ENCODE measurements at places on chromosomes 7 and 10.

- no peak for DNase-seq
These were observed 87.2 kb downstream of the ABCC2 start for GRCh38 chr10:99869581-99870122.

DNA sequence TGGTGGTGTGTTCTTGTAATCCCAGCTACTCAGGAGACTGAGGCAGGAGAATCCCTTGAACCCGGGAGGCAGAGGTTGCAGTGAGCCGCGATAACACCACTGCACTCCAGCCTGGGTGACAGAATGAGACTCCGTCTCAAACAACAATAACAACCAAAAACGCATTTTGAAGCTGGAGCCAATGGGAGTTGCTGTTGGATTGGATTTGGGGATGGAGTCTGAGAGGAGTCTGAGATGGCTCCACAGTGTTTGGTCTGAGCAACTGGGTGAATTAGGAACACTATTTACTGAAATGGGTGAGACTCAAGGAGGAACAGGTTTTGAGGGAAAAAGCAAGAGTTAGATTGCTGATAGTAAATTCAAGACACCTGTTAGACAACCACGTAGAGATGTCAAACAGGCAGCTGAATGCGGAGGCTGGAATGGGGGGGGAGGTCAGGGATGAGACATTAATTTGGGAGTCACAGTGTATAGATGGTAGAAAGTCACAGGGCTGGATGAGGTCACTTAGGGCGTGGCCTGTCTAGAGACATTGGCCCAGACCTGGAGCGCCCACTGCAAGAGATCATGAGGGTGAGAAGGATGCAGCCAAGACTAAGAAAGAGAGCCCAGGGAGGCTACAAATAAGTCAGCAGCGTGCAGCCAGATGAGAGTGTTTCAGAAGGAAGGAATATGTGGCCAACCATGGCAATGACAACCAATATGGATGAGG is 56.4 kb downstream of the CYCS start:
- DNase-seq = no peak

GRCh38 chr10:11178606-11179515 is 161.2 kb downstream of the CELF2 start:
- DNase-seq = no peak

DNA sequence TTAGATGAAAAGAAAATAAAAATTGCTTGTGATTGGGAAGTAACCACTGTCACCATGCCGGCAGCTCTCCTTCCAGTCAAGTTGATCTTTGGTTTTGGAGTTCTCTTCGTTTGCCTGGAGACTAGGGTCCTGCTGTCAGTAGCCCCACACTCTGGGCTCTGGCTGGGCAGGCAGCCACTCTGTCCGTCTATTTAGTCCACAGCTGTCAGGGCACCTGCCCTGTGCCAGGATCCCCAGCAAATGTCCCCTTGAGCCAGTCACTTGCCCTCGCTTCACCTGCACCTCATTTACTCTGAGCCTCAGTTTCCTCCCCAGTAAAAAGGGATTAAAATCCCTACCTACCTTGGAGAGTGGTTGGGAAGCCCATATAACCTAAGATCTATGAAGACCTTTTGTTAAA is 55.5 kb downstream of the PAX2 start:
- no peak for DNase-seq

DNA sequence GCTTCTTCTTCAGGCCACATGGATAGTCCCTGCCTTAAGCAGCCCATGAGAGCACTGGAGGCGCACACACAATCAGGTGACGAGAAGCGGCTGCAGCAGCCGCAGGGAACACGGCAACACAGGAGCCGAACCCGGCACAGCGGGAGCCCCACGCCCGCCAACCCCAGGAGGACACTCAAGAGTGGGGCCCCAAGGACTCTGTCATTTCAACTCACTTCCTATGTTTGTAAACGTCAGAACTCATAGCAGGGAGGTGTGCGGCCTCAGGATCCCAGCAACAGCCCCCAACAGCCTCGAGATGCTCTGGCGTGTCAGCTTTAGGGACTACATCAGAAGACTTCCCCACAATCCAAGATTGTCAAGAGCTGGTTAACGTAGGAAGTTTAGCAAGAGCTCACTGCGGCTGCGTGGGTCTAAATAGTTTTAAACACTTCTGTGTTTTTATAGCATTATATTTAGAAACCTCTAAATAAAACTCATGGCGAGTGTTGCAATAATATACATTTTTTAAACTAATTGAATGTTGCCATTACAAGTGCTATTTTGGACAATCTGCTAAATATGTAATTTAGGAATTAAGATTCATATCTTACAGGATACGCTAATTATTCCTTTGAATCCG is 123.4 kb downstream of the MAD1L1 start:
- no peak for DNase-seq

GRCh38 chr10:122490268-122490667 is 28.9 kb downstream of the HTRA1 start:
- DNase-seq = no peak

GRCh38 chr10:36722777-36723176 is 402.6 kb upstream of the ANKRD30A start:
- DNase-seq = no peak

GRCh38 chr10:5604961-5605360 is 61.4 kb downstream of the ASB13 start:
- DNase-seq = no peak

- no peak for DNase-seq
These were observed 349.7 kb downstream of the MDFIC start for GRCh38 chr7:115271332-115272235.

Measured in D721Med (cell line).